ENCODE measurements at places on chromosomes 3 and 15.

GRCh38 chr3:33687406-33688010 lies 30.5 kb downstream of the CLASP2 start:
- DNase-seq: no peak

GRCh38 chr3:63674586-63674985 lies 22.1 kb downstream of the SNTN start:
- DNase-seq: no peak

DNA sequence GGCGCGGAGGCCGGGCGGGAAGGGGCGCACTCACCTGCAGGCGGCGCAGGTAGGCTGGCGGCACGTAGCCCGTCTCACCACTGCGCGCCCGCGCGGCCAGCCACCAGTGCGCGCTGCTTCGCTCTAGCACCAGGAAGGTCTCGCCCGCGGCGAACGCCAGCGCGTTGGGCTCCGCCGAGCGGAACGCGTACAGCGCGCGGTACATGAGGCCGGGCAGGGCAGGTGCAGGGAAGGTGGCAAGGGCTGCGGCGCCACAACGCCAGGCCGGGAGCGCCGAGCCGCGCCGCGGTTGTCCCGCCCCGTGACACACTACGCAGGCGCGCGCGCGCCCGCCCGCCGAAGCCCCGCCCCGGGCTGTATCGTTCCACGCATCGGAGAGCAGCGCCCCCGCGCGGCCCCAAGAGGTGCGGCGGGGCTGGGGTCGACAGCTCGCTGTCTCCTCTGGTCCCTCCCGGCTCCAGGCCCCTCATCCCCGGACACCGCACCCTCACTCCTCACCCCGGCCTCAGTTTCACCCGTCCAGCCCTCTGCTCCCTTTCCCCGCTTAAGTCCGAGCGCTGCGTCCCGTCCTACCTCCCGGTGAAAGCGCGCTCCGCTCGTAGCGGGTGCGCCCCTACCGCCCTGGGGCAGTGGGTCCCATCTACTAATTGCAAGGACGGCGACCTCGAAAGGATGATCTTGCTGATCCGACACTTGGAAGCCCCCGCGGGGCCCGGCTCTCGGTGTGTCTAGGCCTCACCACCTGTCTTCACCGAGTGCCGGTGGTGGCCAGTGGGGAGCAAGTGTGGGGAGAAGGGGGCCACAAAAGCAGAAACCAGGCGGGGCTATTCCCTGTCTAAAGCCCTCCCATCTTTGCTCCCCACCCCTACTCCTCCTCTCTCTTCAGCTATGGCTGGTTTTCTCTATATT lies at the start of gene NCKIPSD:
NCKIPSD (minus strand) TSS at position 313 of the 909 bp plus-strand sequence; CDS start at position 205, 108 bp downstream.
- peak; percentile 84 for DNase-seq

DNA sequence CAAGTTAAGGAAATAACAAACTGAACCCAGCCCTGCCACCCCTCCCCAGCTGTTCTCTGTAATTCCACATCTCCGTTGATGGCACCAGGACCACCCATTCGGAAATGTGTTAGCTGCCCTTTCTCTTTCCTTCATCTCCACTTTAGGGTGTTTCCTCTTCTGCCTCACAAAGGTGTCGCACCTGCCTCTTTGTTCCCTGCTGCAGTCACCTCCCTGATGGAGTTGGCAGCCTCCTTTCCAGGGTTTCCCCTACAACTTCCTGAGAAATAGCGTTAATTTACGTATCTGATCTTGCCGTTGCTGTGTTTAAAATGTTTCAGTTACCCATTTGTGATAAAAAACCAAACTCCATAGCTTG lies 57.3 kb downstream of the GPR171 start:
- no peak for DNase-seq

GRCh38 chr3:111954228-111954990 lies 24.4 kb upstream of the ABHD10 start:
- DNase-seq: no peak

DNA sequence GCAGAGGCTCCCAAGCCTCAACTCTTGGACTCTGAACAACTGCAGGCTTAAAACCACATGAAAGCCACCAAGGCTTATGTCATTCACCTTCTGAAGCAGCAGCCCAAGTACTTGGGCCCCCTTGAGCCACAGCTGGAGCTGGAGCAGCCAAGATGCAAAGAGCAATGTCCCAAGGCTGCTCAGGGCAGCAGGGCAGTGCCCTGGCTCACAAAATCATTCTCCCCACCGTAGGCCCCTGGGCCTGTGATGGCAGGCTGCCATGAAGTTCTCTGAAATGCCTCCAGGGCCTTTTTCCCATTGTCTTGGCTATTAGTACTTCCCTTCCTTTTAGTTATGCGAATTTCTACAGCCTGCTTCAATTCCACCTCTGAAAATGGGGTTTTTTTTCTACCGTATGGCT lies 83.4 kb downstream of the DCLK3 start:
- no peak for DNase-seq

DNA sequence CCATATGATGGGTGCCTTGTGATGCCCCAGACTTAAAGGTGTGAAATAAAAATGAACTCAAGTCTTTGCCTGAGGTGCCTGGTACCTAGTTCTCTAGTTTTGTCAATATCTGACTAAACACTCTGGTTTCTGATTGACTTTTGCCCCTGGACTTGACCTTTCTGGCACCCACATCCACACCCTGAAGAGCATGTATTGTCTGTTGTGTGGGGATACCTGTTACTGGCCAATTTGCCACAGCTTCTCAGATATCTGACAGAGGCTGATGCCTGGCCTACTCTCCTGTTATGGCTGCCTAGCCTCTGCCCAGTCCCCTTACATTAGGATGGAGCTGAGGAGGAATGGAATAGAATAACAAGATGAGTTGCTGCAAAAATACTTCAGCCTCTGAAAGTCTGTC lies 3.6 kb downstream of the ZBTB38 start:
- DNase-seq: no peak

- DNase-seq: no peak
Measured at GRCh38 chr15:90138071-90138833, 36.0 kb upstream of the IDH2 start.

DNA sequence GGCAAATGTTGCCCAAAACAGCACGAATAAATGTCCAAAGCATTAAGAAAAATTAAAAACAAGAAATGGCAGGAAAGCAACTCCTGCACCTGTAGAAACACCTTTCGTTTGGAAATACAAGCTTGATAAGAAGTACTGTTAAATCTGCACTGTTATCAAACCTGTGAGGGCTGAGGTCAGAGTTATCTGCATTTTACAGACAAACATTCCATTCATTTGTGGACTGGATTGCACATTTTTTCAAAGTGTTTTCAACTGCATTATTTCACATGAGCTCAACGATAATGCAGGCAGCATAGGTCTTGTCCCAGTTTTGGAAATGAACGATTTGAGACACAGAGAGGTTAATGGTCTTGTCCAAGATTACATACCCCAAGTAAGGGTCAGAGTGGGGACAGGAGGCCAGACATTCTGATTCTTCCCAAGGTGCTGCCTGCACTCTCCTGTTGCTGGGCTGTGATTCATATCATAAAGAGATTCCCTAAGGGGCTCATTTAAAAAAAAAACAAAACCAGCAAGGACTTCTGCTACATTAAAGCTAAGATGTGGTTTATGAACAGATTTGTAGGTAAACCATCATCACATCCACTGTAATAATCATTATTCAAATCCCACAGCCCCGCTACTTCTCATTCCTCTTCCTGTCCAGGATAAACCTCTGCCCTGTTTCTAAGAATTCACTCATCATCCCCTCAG lies 13.0 kb downstream of the GUCA1C start:
- DNase-seq: no peak

GRCh38 chr3:99625237-99625622 lies 13.2 kb upstream of the COL8A1 start:
- DNase-seq: no peak

GRCh38 chr3:63370094-63370493 lies 92.0 kb downstream of the SYNPR start:
- no peak for DNase-seq

- no peak for DNase-seq
Measured at GRCh38 chr15:39188930-39189329, 391.9 kb upstream of the THBS1 start.

GRCh38 chr3:64856106-64856505 lies 168.3 kb upstream of the ADAMTS9 start:
- no peak for DNase-seq

DNA sequence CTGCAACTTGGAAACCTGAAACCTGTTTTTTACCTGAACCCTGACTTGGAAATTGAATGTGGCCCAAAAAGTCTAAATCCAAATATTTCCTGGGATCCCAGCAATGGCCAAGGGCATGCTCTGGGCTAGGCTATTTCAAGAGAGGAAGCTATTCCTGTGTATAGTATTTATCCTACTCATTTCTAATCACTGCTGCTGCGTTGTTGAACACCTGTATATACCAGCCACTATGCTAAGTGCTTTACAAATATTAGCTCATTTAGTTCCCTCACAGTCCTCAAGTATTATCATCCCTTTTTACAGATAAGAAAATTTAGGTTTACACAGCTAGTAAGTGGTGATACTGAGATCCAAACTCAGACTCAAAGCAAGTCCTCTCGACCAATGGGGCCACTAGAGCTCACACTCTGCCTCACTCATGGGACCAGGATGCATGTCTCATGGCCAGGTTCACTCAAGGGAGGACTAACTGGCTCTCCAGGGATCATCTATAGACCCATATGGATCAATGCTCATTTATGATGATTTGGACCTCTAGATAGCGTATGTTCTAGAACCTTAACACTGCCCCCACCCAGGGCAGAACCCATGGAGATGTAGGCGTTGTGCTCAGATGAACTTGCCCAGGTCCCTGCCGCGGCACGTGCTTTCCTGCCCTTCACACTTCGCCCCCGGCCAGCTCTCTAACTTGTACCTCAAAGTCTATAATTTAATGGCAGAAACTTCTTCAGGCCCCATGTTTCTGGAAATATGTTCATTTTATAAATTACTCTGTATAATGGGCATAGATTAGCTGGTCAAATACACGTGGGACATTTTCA lies 2.6 kb upstream of the CCR4 start:
- DNase-seq: no peak

GRCh38 chr3:17300441-17300840 lies 415.7 kb downstream of the PLCL2 start:
- DNase-seq: no peak

- DNase-seq: no peak
Measured at GRCh38 chr15:44882499-44882968, 74.0 kb upstream of the TERB2 start.

GRCh38 chr3:134367869-134368750 lies 6.1 kb downstream of the AMOTL2 start:
- DNase-seq: no peak

DNA sequence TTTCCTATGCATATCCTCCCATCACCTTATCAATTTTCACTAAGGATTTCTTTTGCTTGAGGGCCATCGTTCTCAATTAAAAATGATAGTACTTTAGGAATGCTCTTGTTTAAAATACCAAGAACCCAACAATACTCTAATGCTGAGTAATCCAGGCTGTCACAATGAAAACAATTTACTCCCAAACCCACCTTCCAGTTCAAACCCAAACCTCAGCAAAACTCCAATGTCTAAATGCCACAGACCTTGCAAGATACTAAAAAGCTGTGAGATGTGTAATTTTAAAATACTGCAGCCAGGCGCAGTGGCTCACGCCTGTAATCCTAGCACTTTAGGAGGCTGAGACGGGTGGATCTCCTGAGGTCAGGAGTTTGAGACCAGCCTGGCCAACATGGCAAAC lies 889.8 kb downstream of the ROBO1 start:
- no peak for DNase-seq

DNA sequence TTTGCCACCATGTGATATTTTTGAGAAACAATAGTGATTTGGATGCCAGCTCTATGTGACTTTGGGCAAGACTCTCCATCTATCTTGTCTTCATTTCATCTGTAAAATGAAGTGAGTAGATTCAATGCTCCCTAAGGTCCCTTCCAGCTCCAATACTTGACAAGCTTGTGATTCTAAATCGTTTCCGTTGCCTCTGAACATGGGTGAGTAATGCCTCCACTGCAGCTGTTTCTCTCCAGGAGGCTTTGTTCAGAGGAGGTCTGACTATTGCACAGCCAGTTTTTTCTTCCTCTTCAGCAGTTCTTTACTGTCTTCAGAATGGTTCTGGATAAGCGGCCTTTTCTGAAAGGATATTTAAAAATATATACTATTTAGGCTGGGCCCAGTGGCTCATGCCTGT lies 14.8 kb upstream of the TMOD3 start:
- no peak for DNase-seq

DNA sequence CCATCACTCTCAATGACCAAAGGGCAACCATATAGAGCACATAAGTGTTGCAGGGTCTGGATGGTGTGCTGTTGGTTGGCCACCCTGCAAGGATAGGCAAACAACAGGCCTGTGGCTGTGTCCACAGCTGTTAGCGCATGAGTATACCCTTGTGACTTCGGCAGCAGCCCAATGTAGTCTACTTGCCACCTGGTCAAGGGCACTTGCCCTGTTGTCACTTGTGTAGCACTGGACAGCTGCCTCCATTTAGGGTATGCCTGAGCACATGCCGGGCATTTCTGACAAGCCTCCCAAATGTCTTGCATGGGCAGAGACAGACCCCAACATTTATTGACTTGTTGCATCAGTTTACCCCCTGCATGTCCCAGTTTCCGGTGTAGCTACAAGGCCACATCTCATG lies 12.8 kb downstream of the CCRL2 start:
- DNase-seq: no peak

DNA sequence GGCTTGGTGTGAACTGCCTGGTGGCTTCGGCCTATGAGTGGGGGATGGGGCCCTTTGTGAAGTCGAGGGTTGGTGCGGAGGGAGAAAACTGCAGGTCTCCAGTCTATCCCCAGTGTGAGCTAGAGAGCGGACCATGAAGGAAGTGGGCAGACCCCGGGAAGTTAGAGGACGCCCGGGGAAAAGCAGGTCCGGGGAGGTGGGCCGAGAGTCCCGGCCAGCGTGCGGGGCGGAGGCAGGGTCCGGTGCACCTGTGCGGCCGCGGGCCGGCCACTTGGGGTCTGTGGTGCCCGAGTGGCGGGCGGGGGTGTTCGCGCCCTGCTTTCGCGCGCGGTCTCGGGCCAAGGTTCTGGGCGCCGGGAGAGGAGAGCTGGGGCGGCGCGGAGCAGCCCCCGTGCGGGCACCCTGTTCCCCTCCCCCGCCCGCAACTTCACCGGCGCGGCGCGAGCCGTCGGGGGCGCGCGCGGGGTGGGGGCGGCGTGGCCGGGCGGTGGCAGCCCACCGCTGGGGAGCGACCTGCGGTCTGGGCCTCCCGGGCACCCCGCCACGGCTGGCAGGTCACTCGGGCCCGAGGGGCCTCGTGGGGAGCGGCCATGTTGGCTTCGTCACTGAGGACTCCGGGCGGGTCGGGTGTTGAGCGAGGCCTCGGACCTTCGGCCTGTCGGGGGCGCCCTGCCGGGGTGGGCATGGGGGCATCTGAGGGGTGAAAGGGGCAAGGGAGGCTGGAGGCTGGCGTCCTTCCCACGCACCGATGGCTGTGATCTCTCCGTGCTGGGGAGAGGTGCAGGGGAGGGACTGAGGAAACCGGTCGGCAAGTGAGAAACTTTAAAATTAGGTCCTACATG lies 4.8 kb downstream of the UBE2E1 start:
- DNase-seq: peak; percentile 5
